Endothelial cell of umbilical vein (primary cell): ENCODE measurements at places on chromosomes 11 and 22. TPM values are rescaled to one million over a fixed set of nuclear protein-coding genes. Genes with fewer than 3 reads are reported as not detected.

KREMEN1 gene
- polyA plus RNA-seq, result 0.58 and 0.81 TPM in 2 replicates

- no peak for DNase-seq
Observed at GRCh38 chr11:12971955-12972354, 37.2 kb upstream of the RASSF10 start.

MS4A12 gene
- polyA plus RNA-seq, result not detected in 2 replicates

OR2AG1 gene
- not detected in 2 replicates for polyA plus RNA-seq

GALR3 gene
- polyA plus RNA-seq, result not detected in 2 replicates

DUSP8 gene
- 4.6 and 6.0 TPM in 2 replicates for polyA plus RNA-seq
